Kidney (tissue), 22 donors: ENCODE measurements at places on chromosomes 2 and 18. TPM values are rescaled to one million over a fixed set of nuclear protein-coding genes. Genes with fewer than 3 reads are reported as not detected.

Gene PLCL1
- 14.7 TPM for total RNA-seq

- no peak for DNase-seq
Observed at GRCh38 chr2:64846177-64846576, 143.0 kb upstream of the SLC1A4 start.

- no peak for DNase-seq
Observed at GRCh38 chr18:58054041-58054781, 10.2 kb downstream of the NEDD4L start.

Gene SPATA3
- total RNA-seq: not detected

DNA sequence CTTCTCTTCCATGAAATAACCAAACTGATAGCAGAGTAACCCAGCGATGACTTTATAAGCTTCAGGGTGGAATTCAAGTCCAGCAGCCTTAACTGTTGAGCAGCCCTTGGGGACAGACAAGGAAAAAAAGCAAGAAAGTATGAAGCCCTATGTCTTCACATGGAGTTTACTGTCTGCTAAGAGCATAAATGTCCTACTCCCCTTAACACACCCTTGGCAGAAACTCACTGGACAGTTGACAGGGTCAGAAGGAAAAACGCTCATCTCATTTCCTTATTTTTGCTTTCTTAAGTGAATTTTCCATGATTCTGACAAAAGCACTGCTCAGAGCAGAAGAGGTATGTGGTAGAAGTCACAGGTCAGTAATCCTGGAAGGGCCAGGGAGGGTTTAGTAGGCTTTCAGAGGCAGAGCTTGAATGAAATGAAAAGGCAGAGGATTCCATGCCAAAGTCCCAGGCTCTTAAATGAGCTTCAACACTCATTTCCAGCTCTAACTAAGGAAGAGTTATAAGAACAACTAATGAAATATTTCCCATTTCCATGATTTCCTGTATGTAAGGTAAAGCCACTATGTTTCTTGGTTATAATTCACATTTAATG lies 683.3 kb upstream of the KLHL29 start:
- peak; percentile 47 for DNase-seq

- DNase-seq: no peak
Observed at GRCh38 chr2:217868911-217869334, 133.9 kb downstream of the TNS1 start.

GRCh38 chr2:188170356-188170755 lies 121.3 kb upstream of the GULP1 start:
- DNase-seq: no peak

Gene REEP1
- 4.3 TPM for total RNA-seq

Gene EPG5
- 32.5 TPM for total RNA-seq

Gene RNF144A
- total RNA-seq: 12.3 TPM

GRCh38 chr2:23564615-23564960 lies 179.6 kb downstream of the KLHL29 start:
- DNase-seq: no peak

DNA sequence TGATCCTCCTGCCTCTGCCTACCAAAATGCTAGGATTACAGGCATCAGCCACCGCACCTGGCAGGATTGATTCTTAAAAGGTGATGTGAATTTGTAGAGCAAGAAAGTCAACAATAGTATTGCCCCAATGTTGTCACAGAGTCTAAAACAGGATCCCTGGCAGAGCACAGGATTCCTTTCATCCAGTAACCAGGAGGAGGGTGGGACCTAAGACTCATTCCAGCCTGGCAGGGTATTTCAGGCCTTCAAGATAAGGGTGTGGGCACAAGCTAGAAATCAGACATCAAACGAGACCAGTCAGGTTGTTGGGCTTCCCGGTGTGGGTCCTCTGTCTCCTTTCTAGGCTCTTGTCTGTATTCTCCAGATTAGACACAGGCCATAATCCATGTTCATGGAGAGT lies 511.4 kb downstream of the BCL11A start:
- DNase-seq: no peak

Gene B4GALT6
- total RNA-seq: 4.2 TPM

DNA sequence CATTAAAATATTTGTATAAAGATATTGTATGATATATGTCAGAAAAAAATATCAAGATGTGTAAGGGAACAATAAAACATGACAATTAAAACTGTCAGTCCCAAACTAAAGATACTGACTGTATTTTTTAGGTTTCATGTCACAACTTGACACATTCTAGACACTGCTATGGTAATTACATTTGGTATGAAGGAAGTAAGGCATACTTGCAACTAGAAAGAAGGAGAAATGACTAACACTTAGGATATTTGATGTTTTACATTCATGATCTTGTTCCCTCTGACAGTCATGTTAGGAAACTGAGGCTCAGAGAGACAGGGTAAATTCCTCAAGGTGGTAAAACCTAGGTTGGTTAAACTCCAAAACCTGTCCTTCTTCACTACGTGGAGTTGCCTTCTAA lies 68.3 kb downstream of the TMEFF2 start:
- no peak for DNase-seq

Gene TRIM43
- total RNA-seq: not detected

DNA sequence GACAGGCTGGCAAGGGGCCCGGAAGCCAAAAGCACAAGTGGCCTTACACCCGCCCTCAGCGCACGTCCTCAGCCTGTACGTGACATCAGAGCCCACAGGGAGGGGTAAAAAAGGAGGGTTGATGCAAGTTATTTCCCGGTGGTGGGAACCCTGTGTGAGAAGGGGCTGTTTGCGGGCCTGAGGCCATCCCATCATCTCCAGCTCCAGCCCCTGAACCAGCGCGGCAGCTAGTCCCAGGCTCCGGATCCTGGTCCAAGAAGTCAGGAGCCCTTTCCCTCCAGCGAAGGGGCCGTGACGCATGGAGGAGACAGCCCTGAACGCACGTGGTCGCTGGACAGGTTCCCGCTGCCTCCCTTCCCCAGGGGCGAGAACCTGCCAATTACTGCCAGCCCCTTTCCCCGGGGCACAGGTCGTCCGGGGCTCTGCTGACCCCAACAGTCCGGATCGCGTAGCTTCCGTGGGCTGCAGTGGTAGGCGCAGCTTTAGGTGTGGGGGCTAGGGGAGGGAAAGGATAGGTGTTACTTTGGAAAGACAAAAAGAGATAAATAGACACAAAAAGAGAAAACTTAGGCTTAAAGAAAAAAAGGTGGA lies 1.3 kb upstream of the LRP2 start:
- DNase-seq: peak; percentile 59

DNA sequence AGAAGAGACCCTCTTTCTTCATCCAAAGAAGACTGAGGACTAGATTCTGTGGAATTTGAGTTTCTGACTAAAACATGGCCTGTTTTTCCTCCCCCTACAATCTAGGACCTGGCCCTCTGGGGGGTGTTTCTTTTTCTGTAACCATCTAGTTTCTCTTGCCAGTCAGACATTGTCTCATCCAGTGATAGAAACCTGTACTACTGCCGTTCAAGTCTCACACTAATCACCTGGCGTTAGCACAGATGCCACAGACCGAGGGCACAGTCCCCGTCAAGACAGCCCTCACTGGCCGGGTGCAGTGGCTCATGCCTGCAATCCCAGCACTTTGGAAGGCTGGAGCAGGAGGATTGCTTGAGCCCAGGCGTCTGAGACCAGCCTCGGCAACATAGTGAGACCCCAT lies 126.9 kb upstream of the NDUFV2 start:
- DNase-seq: no peak

Gene UNC50
- total RNA-seq: 53.2 TPM

Gene ME2
- total RNA-seq: 32.8 TPM

DNA sequence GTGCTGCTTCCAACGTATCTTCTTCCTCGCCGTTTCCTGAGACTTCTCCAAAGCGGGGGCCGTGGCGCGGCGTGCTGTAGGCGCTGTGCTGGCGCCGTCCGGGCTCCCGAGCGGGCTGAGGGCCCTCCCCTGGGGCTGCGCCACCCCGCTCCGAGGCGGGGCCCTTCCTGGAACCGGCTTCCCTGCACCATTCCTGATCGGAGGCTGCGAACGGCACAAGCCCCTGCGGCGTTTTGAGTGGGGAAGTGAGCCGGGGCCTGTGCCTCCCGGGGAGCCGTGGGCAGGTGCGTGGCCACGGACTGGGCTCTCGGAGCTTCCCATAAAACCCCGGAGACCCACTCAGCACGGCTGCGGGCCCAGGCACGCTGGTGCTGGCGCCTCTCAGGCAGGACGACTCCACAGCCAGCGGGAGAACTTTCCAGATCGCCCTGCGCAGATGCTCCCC lies 74.7 kb downstream of the PSMG2 start:
- DNase-seq: no peak

GRCh38 chr2:138959031-138959430 lies 178.8 kb upstream of the NXPH2 start:
- DNase-seq: no peak

GRCh38 chr18:79302120-79302519 lies 93.6 kb upstream of the NFATC1 start:
- no peak for DNase-seq

GRCh38 chr18:31610286-31611205 lies 18.9 kb downstream of the TTR start:
- no peak for DNase-seq

Gene OTX1
- total RNA-seq: not detected

GRCh38 chr2:224954980-224955379 lies 87.3 kb downstream of the DOCK10 start:
- DNase-seq: no peak

Gene CFAP65
- 2.0 TPM for total RNA-seq

GRCh38 chr18:21164548-21165095 lies 53.0 kb upstream of the ROCK1 start:
- DNase-seq: no peak

DNA sequence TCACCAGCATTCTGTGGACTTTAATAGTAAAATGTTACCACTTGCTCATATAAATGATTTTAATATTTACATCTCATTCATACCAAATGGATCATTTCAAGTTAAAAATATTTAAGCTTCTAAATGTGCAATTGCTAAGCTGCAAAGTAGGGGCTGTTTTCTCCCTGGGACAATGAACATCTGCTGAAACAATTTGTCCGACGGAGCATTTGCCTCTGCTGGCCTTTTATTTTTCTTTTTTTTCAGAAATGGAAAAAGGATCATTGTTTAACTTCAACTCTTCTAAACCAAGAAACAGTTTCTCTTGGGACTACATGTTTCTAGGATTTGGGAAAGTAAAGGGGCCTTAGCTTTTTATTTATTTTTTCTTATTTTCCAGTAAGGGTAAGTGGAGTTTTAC lies 43.8 kb upstream of the ITPRID2 start:
- DNase-seq: no peak

GRCh38 chr2:240645346-240645745 lies 20.1 kb downstream of the GPR35 start:
- DNase-seq: no peak

- DNase-seq: no peak
Observed at GRCh38 chr2:173524256-173524955, 169.7 kb downstream of the CDCA7 start.

GRCh38 chr2:117745537-117745936 lies 69.0 kb upstream of the DDX18 start:
- no peak for DNase-seq

DNA sequence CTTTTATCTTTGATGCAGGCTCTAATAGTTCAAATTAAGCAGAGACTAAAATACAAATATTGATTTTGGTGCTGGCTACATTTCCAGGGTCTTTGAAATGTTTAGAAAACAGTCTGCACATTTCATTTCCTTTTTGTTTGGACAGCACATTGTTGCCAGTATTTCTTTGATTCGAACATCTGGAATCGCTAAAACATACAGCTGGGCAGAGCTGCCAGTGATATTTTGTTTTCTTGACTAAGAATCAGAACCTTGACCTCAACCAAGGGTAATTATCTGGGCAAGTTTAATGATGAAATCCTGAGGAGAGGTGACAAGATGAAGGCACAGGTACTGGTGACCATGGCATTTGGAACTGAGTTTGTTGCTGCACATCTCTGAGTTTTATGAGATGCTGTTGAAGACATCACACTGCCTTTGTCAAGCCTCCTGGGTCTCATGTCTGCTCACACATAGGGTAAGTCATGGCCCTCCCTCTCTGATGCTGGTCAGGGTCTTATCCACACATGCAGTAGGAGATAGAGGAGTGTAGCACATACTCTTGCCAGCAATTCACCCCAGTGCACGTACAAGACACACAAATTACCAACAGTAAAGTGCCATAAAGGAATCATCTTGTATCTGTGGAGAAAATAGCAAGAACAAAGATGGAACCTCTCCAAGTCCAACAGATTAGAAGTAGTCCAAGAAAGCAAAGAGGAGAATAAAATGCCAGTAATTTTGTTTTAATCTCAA lies 391.9 kb downstream of the RND3 start:
- DNase-seq: no peak

GRCh38 chr18:62328586-62329525 lies 3.7 kb downstream of the TNFRSF11A start:
- DNase-seq: no peak

DNA sequence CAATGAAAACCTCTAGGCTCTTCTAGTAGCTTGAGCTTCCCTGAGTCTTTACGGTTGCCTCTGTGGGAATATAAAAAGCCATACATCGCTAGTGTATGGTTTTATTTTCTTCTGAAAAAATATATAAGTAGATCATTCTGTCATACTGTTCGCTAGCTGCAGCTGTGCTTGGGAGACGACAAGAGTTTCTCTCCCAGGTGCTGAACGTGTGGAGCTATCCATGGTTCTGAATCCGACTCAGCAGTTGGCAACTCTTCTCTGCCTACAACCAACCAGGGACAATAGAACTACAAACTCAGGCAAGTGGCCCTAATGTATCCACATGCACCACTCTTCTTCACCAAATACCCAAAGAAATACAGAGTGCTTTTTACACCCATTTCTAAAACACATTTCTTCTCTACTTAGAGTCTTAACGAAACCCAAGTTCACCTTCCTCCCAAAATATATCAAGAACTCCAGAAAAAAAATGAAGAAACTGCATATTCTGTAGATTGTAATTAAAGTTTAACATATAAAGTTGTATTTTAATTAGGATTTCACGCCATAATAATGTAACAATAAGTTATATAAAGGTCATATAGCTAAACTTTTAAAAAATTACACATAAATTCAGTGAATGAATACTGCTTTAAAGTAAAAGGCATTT lies 2.2 kb upstream of the KCNH7 start:
- DNase-seq: peak; percentile 87

Gene EMILIN2
- 24.0 TPM for total RNA-seq

DNA sequence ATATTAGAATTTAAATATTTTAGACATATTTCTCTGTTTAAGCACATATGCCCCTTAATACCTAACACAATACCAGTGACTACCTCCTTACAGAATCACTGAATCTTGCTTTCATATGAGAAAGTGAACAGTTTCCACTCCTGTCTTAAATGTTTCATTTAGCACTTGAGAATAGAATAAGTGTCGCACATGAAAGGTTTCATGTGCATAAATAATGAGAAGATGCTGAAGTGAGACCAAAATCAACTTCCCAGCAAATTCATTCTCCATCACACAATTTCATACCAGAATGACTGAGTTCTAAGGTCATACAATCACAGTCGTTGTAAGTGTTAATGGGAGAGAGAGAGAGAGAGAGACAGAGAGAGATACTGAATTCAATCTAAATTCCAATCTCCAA lies 51.2 kb downstream of the ATIC start:
- no peak for DNase-seq

Gene C1GALT1C1L
- 1.9 TPM for total RNA-seq
